ENCODE measurements at places on chromosomes 5 and 9.

GRCh38 chr5:173420108-173420507, 91.9 kb upstream of the STC2 start:
- no peak for DNase-seq

GRCh38 chr5:105504-106070, 13.6 kb downstream of the PLEKHG4B start:
- DNase-seq, result no peak

GRCh38 chr5:140108093-140109017, 5.6 kb upstream of the PURA start:
- peak; percentile 89 for DNase-seq

- DNase-seq, result no peak
These were observed 488.2 kb downstream of the NTRK2 start for GRCh38 chr9:85157772-85158171.

DNA sequence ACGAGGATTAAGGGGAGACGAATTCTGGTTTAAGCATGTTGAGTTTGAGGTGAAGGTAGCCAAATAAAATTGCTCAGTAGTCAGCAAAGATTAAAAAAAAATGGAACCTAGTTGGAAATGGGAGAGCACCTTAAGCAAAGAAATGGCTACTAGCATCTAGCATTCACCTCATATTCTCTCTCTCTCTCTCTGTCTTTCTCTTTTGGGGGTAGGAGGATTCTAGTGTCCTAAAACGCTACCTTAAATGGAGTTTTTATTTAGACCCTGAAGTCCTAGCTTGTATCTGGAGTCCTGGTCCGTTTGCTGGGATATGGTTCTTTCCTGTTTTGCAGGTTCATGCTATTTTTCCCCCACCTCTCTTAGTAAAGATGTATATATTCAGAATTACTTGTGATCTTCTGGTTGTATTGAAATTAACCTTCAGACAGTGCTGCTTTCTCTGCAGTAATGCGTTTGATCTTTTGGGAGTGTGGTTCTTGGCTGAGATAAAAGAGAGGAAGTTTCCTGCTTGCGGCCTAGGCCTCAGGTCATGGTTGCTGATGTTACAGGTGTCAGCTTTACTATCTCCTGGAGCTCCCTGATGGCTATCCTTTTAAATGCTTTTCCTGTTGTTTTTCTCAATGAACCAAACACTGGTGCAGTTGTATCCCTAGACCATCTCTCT, 8.0 kb downstream of the TGFBR1 start:
- no peak for DNase-seq

DNA sequence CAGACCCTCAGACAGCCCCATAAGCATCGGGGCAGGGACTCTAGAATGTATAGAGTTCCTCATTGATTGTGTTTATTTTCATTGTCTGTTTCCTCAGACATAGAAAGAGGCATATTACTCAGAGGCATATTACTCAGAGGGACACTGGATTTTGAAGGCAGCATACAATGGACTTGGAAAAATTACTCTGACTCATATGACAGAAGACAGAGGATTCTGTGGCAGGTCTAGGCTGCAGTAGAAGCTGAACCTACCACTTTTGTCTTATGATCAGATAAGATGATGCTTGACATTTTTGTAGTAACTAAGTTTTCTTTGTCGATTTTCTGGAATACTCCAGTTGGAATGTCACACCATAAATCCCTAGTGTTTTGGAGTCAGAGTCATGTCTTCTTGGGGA, 105.2 kb downstream of the ST8SIA4 start:
- no peak for DNase-seq

DNA sequence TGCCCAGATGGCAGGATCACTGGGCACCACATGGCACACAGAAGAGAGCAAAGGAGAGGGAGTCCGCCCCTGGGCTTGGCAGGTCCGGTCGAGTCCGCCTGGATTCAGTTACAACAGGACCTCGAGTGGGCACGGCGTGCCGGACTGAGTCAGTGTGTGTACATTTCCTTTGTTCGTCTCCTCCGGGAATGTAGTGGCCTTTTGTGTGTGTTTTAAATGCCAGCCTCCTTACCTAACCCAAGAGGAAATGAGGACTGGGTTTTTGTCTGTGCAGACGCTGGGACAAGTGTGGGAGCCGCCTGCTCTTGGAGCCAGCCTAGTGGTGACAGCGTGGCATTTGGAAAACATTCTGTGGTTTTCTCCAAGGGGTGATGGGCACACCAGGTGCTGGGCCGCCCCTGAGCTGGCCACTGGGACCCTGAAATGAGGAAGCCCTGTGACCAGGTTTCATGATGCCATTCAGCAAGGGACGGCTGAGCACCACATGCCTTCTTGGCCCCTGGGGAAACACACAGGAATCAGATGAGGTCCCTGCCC, 9.6 kb downstream of the NEK6 start:
- DNase-seq, result no peak

DNA sequence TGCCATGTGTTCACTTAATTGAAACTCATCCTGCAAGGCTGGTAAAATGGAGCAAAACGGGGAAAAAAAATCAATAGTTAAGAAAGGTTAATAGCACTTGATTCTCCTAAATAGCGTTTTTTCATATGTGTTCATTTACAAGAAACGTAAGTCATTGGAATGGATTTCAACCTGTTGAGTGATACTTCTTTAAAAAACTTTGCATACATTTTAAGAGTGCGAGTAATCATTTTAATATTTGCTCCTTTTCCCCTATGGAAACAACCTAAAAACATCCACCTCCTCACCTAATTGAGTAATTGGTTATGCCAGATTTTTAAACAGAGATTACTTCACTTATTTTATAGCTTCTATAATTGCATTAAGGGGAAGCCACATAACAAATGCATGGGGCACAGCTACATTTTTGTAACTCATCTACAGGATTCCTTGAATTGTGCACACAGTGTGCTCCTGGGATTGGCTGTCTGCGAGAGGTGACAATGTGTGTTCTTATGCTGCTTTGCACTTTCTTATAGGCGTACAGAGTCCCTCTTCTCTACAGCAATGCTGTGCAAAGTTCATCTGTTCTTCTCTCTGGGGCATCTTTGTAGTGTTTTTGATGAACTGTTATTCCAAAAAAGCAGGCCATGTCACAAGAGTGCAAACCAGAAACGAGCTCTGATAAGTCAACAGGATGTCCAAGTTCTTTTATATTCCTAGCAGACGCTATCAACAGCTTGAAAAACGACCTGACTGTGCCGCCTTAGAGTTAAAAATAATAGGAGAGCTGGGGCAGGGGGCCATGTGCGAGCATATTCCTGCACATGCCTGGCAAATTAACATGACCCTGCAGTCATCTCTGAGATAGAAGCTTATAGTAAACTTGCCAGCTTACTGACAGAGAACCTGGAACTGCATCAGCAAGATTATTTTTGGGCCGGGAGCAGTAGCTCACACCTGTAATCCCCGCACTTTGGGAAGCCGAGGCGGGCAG, 117.9 kb downstream of the GOLPH3 start:
- DNase-seq, result no peak

GRCh38 chr5:13780081-13780480, 164.4 kb downstream of the DNAH5 start:
- DNase-seq, result no peak

- DNase-seq, result no peak
These were observed 22.9 kb downstream of the CAMSAP1 start for GRCh38 chr9:135884328-135885035.

GRCh38 chr5:178453224-178453623, 137.0 kb downstream of the COL23A1 start:
- no peak for DNase-seq

GRCh38 chr5:73743161-73743560, 117.2 kb downstream of the ARHGEF28 start:
- no peak for DNase-seq

DNA sequence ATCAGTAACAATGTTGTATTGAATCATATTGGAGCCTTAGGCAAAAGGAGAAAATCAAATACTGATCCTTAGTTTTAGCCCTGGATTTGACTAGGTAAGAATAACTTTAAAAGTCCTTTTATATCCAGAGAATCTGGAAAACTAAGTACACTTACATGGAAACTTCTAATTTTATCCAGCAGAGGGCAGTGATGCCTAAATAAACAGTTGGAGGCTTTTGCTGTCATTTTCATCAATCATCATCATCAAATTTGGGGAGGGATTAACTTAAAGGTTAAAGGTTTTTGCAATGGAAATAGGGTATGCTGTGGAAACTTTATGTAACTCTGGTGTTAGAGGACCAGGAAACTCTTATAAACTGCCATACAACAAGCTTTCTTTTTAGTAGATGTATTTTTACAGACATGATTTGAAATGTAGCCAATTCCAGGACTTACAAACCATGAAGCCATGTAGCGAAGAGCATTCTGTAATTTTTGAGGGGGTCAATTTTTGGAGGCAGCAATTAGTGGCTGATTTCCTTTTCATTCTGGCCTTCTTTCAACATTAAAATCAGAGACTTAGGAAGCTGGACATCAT, 112.7 kb downstream of the OSTF1 start:
- DNase-seq, result no peak

DNA sequence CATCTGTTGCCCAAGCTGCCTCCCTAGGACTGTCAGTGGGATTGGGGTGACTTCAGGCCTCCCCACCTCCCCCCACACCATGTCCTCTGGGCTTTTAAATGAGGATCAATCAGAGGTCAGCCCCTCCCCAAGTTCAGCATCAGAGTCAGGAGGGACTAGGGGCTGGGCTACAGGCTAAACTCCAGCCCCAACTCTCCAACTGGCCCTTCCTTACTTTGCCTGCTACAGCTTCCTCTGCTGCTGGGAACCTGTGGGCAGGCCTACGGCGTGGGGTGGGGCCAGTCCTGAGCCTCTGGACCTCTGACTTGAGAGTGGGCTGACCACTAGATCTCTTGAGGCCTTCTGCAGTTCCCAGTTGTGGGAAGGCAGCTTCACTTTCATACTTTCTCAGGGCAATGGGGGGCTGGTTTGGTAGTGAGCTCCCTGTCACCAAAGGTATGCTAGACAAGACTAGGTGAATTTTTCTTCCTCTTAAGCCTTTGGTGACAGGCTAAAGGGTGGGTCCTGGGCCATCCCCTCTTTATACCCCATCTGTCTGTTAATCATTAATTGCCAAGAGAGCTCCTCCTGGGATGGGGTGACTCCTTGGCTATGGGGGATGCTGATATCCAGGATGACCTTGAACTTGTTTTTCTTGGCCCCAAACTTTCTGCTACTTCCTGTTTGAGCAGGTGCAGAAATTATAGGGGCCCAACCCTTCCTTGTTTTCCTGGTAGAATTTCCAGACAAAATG, 10.8 kb upstream of the DAB2IP start:
- DNase-seq, result no peak

- DNase-seq, result no peak
These were observed 45.0 kb upstream of the NR3C1 start for GRCh38 chr5:143448518-143448917.

- DNase-seq, result no peak
These were observed 138.0 kb upstream of the IRX4 start for GRCh38 chr5:2020730-2021129.

DNA sequence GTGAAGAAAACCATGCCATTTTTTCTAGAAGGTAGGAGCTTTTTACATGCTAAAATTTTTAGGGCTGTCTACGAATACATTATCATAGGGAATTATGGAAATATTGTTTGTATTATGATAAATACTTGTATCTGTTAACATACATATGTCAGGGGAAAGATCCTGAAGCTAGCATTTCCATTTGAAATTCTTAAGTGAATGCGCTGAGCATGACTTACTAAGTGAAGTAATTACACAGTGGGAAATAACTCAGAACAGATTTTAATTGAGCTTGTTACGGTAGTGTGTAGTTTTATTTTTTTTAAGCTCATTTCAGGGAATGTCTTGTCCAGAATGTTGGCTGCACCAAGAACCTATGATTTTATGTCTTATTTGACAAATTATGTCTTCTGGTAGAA, 19.1 kb downstream of the TDRD7 start:
- no peak for DNase-seq

DNA sequence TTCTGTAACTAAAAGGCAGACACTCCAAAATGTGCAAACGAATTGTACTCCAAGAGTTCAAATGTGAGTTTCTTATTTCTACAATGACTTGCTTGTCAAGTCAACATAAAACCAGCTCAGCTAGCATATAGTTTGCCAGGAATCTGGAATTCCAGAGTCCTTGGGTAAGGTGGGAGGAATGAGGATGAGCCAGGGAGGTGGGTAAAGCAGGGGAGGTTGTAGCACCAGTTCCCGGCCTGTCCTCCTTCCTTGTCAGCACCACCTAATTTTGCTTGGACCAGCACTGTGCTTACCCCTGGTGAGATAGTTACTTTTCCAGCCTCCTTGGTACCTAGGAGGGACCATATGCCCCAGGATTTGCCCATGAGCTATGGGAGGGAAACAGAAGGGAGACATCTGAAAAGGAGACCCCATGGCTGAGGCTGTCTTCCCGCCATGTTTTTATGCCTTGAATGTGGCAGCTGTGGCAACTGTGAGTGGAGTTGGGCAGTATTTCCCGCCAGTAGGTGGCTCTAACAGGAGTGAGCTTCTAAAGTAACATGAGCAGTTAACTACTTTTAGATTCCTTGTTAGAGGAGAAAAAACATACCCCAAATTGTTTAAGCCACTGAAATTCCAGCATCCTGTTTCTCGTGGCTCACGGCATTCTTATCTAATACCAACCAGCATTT, 302.5 kb downstream of the TENT4A start:
- DNase-seq, result no peak

GRCh38 chr9:133939845-133940244, 52.3 kb downstream of the VAV2 start:
- no peak for DNase-seq

- DNase-seq, result no peak
These were observed 154.5 kb downstream of the ARHGEF28 start for GRCh38 chr5:73780302-73781080.

- DNase-seq, result no peak
These were observed 41.0 kb downstream of the KCNV2 start for GRCh38 chr9:2758162-2758897.

DNA sequence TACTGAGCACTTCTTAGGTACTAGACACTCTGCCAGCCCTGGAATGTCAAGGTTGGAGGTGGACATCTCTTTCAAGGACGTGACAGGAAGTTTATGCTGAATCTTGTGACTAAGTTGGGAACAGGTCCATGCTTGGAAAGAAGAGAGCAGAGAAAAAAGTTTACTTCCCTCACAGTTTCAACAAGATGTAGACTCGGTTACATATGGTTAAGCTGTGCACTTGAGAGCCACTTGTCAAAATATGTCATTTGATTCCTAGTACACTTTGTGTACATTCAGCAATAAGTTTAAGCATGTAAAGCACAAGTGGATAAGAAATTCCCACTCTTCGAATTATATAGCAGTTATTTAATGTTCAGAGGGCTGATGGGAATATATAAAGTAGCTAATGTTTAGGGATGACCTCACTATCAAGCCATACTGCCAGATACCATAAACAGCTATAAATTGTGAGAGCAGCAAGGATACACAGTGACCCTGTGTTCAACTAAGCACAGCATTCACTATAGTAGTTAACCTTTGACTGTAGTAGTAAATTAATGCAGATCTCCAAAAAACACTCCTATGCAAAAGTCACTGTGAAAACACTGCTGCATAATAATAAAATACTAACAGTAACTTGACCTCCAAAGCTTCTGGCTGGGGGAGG, 1944.6 kb upstream of the WWC1 start:
- no peak for DNase-seq

- peak; percentile 76 for DNase-seq
These were observed 671 bp downstream of the LRRC26 start for GRCh38 chr9:137168904-137169856.
